ENCODE measurements at places on chromosomes 16 and 17.
A peak's percentile ranks its signal among the peaks of the same experiment; 100 is the strongest.

DNA sequence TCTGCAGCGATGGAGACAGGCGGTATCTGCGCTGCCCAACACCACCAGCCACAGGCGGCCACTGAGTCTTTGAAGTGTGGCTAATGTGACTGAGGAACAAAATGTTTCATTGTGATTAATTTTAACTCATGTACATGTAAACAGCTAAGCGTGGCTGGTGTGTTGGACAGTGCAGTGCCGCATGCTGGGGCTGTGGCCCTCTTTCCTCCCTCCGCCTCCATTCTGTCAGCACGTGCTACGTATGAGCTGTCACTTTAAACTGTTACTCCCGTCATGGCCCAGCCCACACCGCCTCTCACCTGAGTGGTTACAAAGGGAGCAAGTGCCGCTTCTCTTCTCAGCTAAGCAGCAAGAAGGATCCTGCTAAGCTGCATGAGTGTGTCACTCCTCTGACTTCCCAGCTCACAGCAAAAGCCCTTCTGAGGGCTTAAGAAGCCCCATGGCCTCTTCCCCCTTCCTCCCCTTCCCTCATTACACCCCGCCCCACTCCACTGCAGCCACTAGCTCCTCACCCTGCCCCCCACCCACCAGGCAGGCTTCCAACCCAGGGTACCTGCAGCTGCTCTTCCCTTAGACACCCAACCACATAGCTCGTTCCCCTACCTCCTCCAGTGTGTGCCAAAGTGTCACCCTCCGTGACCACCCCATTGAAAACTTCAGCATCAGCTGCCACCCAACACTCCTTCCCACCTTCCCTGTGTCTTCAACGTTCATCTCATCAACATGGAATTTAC, 15.0 kb downstream of the HASPIN start:
- DNase-seq, result no peak

- no peak for DNase-seq
These were observed 16.6 kb downstream of the SOX8 start for GRCh38 chr16:998211-998610.

DNA sequence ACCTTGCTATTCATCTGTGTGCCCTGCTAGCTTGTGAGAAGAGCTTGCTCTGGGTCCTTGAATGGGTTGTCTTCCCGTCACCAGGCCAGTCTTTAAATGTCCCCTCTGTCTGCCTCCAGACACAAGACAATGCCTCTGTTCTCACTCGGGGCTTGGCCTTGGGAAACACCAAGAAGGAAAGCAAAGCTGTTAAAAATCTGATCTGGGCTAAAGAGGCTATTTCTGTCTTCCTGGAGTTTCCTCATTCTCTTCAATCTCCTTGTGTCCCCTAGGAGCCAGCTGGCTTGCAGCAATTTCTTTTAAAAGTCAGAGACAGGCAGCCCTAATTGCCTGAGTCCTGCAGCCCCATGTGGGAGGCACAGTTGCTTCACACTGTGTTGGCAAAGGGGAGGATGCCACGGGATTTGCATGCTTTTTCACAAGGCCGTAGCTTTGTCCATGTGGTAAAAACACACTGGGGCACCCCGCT, 2.5 kb downstream of the DNAI2 start:
- no peak for DNase-seq

- no peak for DNase-seq
These were observed 17.2 kb downstream of the TXNDC11 start for GRCh38 chr16:11725457-11725856.

- no peak for DNase-seq
These were observed 368.0 kb downstream of the FOXL1 start for GRCh38 chr16:86946396-86946795.

DNA sequence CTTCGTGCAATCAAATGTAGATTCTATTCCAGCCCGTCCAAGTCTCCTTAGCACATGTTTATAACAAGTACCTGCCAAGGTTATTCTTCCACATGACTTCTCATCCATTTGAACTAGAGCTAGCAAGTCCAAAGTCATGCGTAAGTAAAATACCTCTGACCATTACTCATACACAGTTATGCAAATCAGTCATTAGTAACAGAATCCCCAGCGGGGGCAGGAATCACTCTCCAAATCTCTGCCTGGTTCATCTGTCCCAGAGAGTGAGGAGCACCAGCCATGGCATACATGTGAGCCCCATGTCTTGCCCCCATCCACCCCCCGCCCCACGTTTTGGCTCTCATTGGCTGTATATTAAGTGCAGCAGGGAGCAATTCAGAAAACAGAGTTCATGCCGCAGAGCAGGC, 27.7 kb downstream of the SRL start:
- DNase-seq, result no peak

DNA sequence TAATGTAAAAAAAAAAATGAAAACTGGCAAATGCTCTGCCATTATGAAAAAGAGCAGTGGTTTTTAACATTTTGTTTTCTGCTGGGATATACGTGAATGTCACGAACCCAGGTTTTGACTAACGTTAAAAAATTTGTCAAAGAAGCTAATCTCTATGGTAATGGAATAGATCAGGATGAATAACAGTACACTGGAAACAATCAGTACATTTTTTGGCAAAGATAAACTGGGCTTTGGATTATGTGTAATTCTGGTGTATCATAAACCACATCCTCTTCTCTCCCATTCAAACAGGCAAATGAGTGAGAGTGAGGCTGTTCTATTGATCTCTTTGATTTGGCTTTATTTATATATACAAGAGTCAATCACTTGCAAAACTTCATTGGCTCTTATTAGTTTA, 207.0 kb upstream of the IRX3 start:
- no peak for DNase-seq

DNA sequence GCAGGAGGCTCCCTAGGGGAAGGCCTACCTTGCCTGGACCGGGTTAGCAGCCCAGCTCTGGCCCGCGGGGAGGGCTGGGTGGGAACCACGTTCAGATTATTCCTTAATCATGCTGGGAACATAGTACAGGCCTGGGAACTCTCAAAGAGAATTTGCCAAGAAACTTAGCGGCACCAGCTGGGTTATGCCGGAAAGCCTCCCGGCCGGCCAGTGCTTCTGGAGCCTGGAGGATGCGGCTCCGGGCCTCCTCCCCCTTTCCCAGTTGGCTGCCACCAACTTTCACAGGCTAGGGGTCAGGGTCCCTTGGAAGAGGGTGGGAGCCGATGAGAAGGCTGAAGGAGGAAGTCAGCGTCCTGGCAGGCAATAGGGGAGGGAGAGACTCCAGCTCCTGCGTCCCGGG, 10.8 kb downstream of the NGFR start:
- DNase-seq, result no peak

GRCh38 chr16:23847948-23848347, 12.2 kb downstream of the PRKCB start:
- no peak for DNase-seq

DNA sequence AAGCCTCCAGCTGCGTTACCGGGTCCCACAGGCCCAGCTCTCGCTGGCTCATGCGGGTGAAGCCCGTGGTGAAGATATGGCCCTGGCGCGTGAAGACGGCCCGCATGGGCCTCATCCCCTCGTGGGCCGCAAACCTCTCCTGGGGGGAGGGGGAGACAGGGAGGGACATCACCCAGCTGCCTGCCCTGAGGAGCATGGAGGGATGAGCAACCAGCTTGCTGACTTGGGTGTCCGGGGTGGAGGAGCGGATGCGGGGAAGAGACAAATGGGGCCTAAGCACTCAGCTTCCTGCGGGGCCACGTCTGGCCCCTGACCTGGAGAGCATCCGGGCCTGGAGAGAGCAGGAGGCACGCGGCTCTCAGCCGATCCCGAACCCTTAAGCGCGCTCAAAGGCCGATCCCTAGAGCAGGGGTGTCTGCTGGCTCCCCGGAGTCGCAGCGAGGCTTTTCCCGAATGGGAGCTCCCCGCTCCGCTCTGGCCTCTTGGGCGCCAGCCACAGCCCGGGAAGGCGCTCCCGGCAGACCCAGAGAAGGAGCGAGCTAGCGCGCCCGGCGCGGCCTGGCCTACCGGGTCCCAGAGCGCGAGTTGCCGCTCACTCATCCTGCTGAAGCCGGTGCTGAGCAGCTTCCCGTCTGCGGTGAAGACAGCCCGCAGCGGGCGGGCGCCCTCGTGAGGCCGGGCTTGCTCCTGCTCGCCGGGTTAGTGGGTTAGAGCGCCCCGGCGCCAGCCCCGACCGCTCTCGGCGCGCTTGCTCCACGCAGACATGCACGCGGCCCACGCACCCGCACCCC, 5.0 kb downstream of the CORO6 start:
- DNase-seq, result peak; percentile 91

DNA sequence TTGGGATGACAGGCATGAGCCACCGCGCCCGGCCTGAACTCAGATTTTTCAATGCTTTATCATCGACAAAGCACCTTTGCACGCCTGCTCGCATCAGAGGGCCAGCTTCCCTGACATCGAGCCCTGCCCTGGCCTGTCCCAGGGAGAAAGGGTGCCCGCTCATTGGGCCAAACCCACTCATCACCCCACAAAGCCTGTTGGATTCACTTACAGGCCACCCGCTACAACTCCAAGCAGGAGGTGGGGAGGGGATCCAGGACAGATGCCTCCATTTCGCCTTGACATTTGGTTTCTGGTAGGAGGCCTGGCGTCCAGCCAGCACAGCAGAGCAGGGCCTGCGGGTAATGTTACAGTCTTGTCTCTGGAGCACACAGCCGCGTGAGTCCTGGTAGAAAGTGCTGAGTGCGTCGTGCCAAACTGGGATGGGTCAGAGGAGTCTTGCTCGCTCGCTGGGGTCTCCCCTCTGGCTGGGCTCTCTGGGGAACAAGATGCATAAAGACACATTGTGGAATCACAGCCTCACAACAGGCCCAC, 19.8 kb downstream of the SMTNL2 start:
- DNase-seq, result no peak

DNA sequence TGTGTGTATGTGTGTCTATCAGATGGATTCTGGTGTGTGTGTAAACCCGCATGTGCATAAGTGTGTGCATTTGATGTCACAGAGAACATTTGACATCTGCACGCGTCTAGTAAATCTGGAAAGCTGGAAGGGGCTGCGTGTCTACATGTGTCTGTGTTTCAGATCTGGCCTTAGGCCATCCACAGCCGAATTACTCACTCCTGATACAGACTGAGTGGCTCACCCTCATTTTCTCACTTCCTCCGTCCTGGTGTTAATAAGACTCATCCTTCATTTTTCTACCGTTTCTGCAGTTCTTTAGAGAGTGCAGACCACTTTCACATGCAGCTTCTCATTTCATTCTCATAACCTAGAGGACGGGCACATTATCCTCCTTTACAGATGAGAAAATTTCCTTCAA, 491.6 kb downstream of the CDH13 start:
- no peak for DNase-seq

DNA sequence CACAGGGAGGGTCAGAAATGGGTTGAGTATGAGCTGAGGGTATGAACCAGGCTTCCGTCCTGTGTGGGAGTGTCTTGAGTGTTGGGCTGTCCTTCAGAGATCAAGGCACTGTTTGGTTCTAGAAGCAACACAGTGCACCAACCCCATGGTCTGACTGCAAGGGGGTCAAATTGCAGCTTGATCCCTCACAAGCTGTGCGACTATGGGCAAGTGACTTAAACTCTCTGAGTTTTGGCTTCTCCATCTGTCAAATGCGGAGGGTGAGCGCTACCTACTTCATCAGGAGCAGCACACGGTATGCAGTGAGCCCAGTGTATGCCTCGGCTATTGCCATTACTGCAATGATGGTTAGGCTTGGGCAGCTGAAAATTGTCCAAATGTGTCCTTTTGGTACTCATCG, 21.0 kb downstream of the SEC14L5 start:
- no peak for DNase-seq

DNA sequence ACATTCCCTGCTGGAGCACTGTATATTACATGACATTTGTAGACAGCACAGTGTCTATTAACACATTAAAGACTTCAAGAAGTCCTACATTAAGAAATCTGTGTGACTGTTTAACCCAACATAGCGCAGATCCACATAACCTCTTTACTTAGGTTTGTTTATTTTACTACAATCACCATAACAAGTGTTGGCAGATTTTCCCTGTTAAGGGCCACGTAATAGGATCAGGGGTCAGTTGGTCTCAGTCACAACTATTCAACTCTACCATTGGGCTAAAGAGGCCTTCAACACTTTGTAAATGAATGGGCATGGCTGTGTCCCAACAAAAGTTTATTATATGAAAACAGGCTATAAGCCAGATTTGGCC, 51.3 kb upstream of the ADORA2B start:
- DNase-seq, result no peak

- no peak for DNase-seq
These were observed 10.8 kb downstream of the P2RX5 start for GRCh38 chr17:3685174-3685573.

GRCh38 chr17:2403044-2403443, 2.2 kb upstream of the MNT start:
- DNase-seq, result no peak

Measured in H9 (cell line).